ENCODE measurements at places on chromosomes 7 and 10.

DNA sequence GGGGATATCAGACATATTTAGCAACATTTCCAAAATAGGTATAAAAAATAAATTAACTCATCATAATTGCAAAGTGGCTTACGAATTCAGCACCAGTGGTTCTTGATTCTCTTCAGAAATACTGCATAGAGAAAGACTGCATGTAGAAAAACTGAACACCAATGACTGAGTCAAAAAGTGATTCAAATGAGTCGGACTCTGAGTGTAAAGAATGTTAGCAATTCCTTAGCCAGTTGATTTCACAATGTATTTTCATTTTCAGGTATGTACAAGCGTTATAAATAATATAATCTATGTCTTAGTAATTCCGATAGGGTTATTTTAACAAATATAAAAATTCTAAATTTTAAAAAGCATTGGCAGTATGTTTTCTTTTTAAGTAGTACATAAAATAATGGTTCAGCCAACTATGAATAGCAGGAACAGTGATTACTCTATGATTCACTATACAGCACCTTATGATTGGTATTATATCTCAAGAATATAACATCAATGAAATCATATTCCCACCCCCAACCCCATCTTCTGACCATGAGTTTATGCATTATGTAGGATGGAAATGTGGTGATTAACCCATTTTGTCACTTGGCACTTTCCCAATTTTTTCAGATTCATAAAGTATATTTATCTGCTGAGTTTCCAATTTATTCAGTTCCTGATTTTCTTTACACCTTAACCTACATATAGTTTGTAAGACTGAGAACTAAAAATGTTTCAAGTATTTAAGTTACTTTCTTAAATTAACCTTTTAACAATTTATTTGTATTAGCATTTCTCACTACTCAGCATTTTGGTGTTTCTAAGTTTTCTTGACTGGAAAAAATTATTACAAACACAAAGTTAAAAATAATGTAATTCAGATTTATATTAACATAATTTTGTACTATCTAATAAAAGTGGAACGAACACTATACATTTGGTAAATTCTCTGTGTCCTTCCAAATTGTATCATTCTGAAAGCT, 33.9 kb downstream of the DNAJC1 start:
- peak; percentile 47 for DNase-seq

GRCh38 chr7:121305109-121305508, 23.7 kb upstream of the WNT16 start:
- peak; percentile 54 for DNase-seq

- DNase-seq, result no peak
These were observed 117.2 kb downstream of the ACTR3B start for GRCh38 chr7:152876749-152877148.

- DNase-seq, result no peak
These were observed 1083.3 kb downstream of the CNTNAP2 start for GRCh38 chr7:147199868-147200267.

- DNase-seq, result peak; percentile 17
These were observed 78.2 kb downstream of the MAPK8 start for GRCh38 chr10:48384699-48384982.

- DNase-seq, result no peak
These were observed 13.7 kb upstream of the CD36 start for GRCh38 chr7:80624763-80625162.

- peak; percentile 81 for DNase-seq
These were observed 66.2 kb upstream of the ARID5B start for GRCh38 chr10:61835069-61835945.

GRCh38 chr10:112767156-112767555, 182.9 kb upstream of the TCF7L2 start:
- DNase-seq, result no peak

DNA sequence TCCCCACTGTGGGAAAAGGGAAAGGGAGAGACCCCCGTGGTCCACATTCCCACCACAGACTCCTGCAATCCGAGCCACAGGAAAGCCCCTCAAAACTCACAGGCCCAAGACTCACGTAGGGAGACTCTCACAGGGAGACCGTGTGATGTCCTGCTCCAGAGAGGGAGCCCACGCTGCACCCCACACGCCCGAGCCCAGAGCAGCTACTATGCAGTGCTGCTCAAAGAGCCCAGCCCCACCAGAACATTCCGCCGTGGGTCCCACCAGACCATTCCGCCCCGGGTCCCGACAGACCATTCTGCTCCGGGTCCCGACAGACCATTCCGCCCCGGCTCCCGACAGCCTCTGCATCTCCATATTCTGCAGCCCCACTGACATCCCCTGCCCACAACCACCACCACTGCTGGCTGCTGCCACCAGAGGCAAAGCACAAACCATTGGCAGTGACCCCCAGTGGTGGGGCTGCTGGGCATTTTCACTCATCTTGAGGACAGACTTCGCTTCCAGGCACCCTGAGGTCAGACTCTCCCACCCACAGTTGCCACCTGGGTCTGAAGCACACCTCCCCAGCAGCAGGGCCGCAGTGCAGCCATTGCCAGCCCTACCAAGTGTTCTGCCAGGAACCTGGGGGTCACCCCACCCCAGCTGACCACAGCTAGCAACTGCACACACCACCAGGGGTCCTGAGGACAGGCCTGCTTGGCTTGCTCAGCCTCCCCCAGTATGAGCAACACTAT, 625.4 kb upstream of the FOXK1 start:
- no peak for DNase-seq

GRCh38 chr7:25615593-25615992, 387.3 kb upstream of the NPVF start:
- DNase-seq, result no peak

- peak; percentile 4 for DNase-seq
These were observed 990 bp downstream of the ZNF467 start for GRCh38 chr7:149772241-149772955.

DNA sequence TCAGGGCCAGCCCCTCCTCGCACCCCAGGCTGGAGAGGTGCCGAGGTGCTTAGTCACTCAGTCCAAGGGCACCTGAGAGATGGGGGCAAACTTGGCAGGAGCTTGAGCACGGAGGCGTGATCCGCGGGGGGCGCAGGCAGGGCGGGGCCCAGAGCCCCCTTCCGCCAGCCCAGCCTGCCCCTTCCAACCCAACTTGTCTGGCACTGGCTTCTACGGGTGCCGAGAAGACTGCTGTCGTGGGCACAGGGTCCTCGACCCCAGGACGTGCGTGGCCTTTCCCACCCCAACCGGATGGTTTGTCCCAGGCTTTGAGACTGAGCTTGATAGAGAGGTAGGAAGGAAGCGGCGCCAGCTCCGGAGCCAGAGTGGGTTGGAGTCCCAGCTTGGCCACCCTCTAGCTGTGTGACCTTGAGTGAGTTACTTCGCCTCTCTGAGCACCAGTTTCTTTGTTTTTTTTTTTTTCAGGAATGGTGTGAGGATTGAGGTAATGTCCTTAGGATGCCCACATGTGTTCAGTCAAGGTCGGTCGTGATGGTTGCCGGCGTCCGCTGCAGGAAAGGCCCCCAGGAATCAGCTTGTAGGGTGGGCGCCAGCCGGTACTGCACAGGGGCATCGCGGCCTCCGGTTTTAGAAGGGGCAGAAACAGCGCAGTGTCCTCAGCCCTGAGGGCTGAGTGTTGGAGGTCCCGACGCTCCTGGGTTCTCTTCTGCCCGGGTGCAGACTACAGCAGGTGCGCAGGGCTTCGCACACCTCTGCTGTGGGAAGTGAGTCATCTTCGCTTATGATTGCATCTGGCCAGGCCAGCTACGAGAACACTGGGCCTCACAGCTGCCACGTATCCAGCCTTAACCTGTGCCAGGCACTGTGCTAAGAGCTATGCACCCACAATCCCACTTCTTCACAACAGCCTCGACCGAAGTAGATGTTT, 28.6 kb upstream of the VAX1 start:
- DNase-seq, result no peak

DNA sequence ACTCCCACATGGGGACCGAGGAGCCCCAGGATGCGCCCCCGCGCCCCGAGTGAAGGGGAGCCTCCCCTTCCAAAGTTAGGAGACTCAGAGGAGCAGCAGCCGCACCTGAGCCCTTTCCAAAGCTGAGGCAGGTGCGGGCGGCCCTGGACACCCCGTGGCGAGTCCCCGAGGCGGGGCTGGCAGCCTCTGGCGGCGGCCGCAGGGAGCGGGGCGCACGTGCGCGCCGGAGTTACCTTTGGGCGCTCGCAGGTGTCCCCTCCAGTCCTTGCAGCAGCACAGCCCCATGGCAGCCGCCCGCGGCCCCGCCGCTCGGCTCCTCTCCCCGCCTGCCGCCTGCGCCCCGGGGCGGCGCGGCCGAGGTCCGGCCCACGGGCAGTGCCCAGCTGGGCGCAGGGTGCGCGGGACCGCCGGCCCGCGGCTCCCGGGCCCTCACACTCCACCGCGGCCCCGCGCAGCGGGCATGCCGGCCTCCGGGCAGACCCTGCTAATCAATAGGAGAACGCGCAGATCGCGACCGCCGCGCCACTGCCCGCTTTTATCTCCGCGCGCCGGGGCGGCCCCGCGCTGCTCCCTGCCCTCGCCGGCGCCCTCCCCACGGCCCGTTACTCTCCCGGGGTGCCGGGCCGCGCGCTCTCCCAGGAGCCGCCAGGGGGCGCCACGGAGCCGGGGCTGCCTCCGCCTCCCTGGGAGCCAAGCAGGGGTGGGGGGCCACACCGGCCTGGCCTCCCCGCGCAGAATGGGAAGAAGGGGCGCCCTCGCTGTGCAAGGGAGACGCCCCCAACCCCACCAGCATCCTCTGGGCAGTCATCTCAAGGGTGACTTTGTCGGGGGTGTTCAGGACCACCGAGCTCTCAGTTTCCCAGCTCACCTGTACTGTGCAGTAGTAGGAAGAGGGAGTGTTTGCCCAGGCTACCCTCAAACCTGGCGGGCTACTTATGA, 80.8 kb downstream of the ARHGAP22 start:
- DNase-seq, result peak; percentile 36

GRCh38 chr7:6640246-6640721, 3.2 kb downstream of the ZNF316 start:
- peak; percentile 49 for DNase-seq

DNA sequence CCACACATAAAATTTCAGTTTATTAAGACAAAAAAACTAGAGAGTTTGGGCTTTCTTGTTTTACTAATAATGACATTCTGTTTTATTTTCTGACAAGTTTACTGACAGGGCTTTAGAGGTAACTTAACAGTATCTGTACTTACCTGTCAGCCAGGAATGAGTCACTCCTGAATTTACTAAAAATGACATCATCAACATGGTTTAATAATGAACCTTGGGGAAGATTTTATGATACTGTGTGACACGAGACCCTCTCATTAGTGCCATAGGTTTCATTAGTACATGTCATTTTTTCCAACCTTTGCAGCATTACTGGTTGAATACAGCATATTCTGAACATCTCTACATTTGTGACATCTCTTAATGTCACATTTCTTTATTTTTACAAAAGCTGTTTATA, 131.1 kb downstream of the KCND2 start:
- no peak for DNase-seq

DNA sequence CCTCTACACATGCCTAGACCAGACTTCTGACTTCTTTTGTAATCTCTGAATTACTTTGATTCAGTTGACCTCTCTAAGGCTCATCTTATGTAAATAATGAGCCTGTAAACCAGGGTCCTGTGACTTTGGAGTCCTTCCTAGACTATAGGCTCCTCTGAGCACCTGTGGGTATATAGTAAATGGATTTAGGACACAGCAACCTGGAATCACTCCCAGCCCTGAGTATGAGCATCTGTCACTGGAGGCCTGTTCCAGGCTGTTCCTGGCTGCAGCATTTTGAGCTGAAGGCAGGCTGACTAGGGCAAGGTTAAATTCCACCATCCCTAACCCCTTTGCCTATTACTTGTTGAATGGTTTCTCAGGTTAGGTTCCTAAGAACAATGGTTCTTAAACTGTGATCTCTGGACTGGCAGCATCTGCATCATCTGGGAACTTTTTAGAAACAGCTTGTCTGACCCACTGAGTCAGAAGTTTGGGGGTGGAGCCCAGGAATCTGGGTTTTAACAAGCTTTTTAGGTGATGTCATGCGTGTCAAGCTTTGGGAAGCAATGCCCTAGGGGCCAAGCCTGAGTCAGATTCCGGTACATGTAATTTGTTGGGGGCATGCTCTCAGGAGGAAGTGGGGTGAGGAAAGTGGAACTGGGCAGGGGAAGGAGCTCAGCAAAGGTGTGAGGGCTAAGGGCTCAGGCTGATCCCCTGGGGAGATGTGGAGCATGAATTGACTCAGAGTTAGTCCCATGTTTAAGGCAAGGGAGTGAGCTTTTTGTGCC, 28.2 kb downstream of the MINDY4 start:
- DNase-seq, result peak; percentile 95

DNA sequence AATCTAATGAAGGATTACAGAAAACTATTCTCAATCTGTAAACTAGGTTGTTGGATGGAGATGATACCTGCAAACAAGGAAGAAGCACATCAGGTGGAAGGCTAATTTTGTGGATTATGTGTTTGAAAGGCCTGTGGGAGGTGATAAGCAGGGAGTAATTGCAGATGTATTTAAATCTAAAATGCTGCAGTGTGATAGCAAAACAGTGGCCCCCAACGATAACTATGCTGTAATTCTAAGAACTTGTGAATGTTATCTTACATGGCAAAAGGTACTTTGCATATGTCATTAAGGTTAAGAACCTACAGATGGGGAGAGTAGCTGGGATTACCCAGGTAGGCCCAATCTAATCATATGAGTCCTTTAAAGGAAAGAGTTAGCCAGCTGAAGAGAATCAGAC, 164.5 kb upstream of the AHR start:
- DNase-seq, result no peak

- no peak for DNase-seq
These were observed 34.4 kb upstream of the ECHDC3 start for GRCh38 chr10:11707624-11708350.

DNA sequence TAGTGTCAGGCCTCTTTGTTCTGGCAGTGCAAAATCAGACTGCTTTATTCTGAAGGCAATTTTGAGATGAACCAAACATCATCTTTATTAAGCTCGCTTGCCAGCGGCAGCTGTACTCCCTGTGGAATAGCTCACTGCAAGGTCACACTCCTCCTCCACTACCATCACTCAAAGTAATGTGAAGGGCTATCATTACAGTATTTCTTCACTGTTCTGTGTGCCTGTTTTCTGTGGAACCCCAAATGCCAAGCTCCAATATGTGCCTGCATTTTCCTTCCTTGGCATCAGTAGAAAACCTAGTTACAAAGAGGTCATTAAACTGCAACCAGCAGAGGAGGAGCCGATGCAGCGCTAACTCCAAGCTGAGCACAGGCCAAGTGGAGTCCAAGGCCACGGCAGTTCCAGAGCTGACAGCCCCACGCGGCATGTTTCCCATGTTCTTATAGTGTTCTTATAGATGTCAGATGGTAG, 21.4 kb downstream of the BCCIP start:
- no peak for DNase-seq

GRCh38 chr7:77276120-77276519, 76.5 kb upstream of the FGL2 start:
- no peak for DNase-seq

GRCh38 chr10:94546901-94547185, 1.3 kb downstream of the HELLS start:
- DNase-seq, result peak; percentile 12

GRCh38 chr7:16647435-16647960, 1.5 kb downstream of the BZW2 start:
- no peak for DNase-seq

All from fibroblast of skin of right biceps (primary cell).